Activated CD4-positive, alpha-beta T cell treated with anti-CD3 and anti-CD28 coated beads, Interleukin-2, amount 50 U/mL, for 4 hours (primary cell): ENCODE measurements at places on chromosomes 16 and 17.

DNA sequence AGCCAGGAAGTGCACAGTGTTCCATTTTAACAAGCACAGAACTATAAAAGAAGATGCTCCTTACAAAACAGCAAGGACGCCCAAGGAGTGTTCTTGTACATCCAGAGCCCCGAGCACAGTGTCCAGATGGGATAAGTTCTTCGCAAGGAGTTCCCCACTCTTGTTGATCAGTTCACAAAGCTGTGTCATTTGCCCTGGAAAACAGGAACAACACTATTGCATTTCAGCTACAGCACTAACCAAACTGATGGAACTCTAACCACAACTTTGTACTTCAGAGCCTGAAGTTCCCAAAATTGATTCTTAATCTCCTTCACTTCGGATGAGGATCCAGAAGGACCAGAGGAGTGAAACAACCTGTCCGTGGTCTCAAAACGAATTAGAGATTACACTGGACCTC lies 5.1 kb downstream of the COPS3 start:
- DNase-seq, result no peak

GRCh38 chr17:31390748-31391495 lies 553 bp upstream of the RAB11FIP4 start:
- DNase-seq, result no peak

- DNase-seq, result no peak
Observed at GRCh38 chr17:77738751-77739531, 219.6 kb upstream of the TNRC6C start.

DNA sequence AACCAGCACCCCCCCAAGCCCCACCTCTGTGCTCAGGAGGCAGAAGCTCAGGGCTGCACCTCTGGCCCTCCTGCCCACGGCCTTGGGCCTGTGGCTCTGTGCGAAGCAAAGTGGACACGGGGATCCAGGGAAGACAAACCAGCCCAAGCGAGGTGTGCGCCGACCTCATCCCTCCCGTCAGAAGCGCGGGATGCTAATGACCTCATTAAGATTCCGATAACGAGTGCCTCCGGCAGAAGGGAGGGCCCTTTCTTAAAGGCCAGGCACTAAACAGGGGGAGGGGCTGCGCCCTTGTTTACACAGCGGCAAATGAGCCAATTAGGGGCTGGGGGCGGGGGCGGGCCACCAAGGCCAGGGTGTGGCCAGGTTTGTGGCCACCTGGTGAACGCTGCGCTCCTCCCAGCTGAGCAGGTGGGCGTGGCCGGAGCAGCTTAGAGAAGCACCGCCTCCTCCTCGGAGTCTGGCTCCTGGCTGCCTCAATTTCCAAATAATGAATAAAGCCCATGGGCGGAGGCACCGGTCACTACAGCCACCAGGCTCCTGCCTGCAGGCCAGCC lies 3.2 kb downstream of the CBX4 start:
- DNase-seq, result no peak

GRCh38 chr16:57041182-57042156 lies 50.9 kb upstream of the CPNE2 start:
- DNase-seq, result peak; percentile 85

- no peak for DNase-seq
Observed at GRCh38 chr16:53998024-53998810, 288.4 kb downstream of the IRX3 start.

DNA sequence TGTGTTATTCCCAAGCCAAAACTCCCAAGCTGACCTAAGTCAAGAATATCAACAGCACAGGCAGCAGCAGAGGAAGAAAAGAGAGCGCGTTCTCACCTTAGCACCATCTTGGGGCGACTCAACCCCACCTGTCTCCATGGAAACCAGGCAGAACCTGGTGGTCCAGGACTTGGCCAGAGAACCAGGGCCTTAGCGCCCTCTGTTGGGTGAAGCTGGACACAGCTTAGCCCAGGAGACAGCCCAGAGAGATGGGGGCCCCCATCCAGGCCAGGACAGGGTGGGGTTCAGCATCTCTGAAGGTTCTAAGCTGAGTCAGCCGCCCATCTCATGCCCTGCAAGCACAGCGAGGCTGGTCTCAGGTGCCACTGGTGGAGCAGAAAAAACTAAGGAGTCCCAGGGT lies 60.1 kb upstream of the TMEM132E start:
- no peak for DNase-seq

- DNase-seq, result no peak
Observed at GRCh38 chr16:64162613-64163375, 959.1 kb downstream of the CDH11 start.

- DNase-seq, result peak; percentile 8
Observed at GRCh38 chr16:22008215-22009059, 526 bp downstream of the MOSMO start.

DNA sequence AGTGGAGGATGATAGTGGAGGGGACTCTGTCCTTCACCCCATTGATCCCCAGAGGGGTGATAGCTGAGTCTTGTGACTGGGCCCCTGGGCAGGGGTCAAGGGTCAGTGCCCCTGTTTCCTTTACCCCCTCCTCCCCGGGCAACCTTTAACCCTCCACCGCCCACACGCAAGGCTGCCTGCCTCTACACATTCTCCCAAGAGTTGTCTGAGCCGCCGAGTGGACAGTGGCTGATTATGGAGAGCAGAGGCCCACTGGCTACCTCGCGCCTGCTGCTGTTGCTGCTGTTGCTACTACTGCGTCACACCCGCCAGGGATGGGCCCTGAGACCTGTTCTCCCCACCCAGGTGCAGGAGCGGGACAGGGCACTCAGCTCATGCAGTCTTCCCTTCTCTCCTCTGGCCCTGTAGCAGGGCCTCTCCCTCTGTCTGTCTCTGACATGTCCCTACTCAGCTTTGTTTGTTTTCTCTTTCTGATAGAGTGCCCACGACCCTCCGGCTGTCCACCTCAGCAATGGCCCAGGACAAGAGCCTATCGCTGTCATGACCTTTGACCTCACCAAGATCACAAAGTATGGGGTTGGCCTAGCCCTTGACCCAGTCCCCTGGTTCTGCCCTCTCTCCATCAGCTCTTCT lies at the start of gene SHBG:
Gene SHBG (plus strand): TSS at position 197 of the 633 bp plus-strand sequence. CDS start 38 bp downstream, at position 235.
- no peak for DNase-seq

- no peak for DNase-seq
Observed at GRCh38 chr16:23836078-23836403, 258 bp downstream of the PRKCB start.

GRCh38 chr17:38702916-38703741 lies 1.9 kb upstream of the MLLT6 start:
- DNase-seq, result peak; percentile 39

DNA sequence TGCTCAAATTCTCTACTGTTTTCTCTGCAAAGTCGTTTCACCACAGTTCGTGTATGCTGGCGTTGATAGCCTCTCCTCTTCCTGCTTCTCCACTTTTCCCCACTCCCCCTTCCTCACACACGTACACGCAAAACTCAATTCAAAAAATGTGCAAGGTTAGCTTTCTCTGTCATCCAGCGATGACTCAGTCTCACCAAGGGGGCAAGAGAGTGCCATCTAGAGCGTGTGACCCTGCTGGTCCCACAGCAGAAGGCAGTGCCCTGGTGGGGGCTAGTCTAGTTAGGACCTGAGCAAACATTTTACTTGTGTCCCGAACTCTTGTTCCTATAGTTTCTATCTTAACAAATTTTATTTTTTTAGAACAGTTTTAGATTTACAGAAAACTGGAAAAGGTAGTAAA lies 121.2 kb upstream of the CHMP6 start:
- peak; percentile 26 for DNase-seq

DNA sequence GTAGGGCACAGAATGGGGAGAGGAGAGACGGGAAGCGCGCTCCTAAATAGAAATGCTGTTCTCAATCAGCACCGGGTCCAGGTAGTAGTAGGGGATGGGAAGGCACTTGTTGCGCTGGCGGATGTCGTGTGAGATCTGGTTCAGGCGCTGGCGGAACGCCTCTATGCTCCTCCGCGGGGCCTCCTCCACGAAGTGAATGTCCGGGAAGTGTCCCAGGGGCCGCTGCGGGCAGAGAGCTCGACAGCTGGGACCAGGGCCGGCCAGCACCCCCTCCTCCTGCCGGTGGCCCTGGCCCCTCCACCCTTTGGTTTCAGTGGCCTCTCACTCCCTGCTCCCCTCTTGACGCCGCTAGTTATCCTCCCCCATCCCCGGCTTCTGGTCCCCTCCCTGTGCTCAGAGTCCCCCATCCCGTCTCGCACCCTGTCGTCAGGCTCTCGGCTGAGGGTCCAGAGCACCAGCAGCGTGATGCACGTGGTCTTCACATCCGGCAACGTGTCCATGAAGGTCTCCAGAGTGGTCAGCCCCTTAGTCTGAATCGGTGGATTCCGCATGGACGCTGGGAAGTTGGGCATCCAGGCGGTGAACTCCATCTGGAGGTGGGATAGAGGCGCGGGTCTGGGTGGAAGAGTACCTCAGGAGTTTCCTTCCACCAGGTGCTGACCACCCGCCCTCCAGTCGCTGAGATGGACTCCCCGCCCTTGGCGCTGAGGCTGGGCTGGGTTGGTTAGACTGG lies 14.6 kb downstream of the ALOX12B start:
- peak; percentile 26 for DNase-seq

DNA sequence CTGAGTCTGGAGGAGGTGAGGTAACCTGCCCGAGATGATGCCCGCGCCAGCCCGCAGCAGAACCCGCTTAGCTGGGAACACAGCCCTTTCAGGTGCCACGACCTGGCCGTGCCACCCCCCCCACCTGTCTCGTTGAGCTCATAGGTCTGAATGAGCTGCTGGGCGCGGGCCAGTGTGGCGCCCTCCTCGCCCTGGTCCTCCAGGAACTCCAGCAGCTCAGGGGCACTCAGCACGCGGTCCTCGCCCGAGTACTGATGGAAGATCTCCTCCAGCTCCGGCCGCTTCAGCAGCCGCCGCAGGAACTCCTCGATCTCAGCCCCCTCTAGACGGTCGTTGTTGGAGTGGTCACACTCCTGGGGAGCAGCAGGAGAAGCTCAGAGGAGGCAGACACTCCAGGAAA lies 13.6 kb downstream of the PLCD3 start:
- DNase-seq, result no peak

DNA sequence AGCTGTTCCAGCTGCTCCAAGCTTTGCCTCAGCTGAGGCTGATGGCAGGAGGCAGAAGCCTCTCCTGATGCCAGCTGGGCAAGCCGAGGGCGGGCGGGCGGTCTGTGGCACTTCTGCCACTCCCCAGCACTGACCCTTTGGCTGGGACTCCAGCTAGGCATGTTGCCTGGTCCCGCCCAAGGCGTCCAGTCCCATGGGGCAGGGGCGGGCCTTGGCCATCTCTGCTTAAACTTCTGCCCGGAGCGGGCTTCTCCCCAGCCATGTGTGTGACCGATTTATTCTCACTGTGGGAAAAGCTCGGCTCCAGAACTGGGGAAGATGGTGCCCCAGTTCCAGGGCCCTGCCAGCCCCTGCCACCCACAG lies 349.1 kb downstream of the SEC14L1 start:
- DNase-seq, result no peak

- DNase-seq, result no peak
Observed at GRCh38 chr16:89691986-89692569, 5.6 kb downstream of the CDK10 start.
